Fibroblast of upper back skin (primary cell): ENCODE measurements at places on chromosomes 3 and 15.
A peak's percentile ranks its signal among the peaks of the same experiment; 100 is the strongest.

DNA sequence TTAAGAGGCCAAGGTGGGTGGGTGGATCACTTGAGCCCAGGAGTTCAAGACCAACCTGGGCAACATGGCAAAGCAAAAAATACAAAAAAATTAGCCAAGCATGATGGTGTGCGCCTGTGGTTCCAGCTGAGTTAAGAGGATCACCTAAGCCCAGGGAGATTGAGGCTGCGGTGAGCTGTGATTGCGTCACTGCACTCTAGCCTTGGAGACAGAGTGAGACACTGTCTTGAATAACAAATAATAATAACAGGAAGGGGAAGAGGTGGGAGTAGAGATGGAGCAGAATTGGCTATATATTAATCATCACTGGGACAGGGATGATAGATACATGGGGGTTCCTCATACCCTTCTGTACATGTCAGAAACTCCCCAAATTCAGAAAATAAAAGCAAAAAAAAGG is 23.8 kb upstream of the NMB start:
- DNase-seq, result no peak

GRCh38 chr3:189449084-189449483 is 182.1 kb upstream of the TP63 start:
- DNase-seq, result no peak

DNA sequence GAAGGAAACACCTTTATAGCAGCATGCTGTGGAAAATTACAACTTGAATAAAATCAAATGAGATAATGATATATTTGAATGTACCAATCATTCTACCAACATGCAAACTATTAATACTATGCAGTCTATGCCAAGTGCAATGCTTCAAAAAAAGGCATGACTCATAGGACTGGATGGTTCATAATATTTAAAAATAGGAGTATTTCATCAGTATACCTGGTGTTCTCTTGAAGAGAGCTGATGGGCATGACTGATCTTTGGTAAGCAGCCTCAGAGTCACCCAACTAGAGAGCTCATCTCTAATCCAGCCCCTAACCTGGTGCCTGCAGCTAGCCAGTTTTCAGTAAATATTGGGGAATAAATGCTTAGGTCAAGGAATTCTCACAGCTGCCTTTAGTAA is 434.7 kb upstream of the ARRDC4 start:
- no peak for DNase-seq

DNA sequence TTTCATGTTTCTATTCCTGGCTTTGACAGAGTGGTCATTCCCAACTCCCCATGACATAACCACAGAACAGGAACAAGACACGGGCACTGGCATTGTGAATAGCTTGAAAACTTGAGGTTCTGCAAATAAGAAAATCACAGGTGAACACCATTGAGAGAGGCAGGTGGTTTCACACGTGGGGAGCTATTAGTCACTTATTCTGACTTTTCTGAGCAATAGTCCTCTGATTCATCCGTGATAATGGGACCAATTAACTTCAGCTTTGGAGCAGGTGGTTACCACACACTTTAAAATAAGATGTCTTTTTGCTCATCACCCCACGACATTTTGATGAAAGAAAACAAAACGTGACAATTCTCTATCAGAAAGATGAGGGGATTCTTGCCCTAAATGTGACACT is 224.7 kb downstream of the KLF13 start:
- no peak for DNase-seq

GRCh38 chr3:53342353-53342752 is 5.0 kb downstream of the DCP1A start:
- DNase-seq, result no peak

DNA sequence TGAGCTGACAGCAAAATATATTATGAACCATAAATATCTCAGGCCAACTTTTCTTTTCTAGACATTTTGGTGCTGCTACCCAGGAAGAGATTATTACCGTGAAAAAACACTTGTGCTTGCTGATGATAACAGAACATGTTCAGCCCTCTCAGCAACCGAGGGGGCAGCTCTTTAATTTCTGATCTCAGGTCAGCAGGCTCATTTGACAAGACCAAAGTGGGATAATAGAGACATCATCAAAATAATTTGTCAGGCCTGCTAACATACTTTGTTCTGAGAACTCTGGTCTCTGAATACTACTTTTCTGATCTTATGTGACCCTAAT is 645.9 kb upstream of the KCNMB2 start:
- DNase-seq, result no peak

DNA sequence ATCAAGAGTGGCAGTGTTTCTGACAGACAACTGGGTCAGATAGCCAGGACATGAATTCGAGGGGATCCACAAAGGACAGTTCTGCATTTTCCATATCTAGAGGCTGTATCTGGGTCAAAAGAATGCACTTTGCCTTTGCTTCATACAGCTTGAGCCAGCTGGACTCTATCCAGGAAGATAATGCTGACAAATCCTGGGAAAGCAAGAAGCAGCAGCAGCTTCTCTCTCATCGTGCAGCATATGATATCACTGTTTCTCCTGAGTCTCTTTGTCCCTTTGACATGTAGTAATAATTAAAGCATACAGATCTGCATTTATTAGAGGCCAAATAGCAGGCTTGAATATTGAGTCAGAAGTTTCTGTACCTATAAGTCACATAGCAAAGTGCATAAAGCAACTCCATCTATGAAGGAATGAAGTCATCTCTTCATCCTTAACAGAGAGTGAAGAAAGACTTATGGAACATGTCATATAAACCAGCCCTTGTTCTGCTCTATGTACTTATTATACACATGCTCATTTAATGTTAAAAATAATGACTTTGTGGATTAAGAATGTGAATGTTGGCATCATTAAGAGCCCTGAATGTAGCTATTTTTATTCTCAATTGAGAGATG is 236.8 kb upstream of the GBE1 start:
- peak; percentile 62 for DNase-seq

- no peak for DNase-seq
These were observed 53.1 kb upstream of the PARL start for GRCh38 chr3:183937601-183938286.

DNA sequence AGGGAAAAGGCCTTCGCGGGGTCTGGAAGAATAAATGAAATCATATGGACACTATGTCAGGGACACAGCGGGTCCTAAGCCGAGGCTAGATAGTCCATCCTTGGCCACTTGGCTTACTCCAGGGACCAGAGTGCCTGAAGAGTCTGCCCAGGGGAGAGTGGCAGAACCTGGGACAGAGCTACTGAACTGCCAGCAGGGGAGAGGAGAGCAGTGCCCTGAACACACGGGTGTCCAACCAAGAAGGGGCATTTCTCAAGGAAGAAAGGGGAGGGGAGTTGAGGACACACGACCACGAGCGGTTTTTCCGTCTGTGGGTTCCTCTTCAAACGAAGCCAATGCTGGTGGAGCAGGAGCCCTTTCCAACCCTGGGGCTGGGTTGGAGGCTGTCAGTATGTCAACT is 1.0 kb downstream of the ACAN start:
- DNase-seq, result no peak

GRCh38 chr15:65189102-65189740 is 4.1 kb upstream of the CLPX start:
- peak; percentile 66 for DNase-seq

DNA sequence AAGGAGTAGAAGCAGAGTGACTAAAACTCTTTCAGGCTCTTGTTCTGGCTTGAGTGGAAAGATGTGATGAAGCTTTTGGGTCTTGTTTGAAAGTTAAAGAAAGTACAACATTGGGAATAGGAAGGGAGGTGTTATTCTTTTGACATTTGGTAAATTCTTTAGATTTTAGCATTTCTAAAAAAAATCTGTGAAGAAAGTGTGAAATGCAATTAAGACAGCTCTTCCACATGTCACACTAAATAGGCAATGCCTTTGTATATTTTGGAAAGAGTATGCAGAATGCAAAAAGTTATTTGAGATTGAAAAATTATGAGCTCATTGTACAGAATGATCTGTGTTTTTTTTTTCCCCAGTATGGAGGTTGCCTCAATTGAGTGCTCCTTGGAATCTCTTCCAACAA is 532.2 kb upstream of the DPPA4 start:
- DNase-seq, result no peak

DNA sequence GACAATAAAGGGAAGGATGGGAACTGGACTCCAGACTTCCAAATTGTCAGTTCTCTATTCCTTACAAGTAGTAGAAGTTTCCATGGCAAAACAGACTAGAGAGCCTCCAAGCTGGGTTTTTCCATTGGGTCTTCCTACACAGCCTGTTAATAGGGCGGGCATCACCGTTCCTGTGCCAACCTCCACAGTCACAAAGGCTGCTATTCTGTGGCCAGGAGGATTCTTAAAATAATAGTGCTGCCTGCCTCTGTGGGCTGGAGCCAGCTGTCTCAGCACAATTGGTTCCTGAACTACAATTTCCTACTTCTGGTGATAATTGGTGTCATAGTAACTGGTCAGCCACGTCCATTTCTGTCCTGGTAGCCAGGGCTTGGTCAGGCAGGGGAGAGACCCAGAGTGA is 38.6 kb downstream of the LYZL4 start:
- DNase-seq, result no peak

- peak; percentile 74 for DNase-seq
These were observed 136.8 kb upstream of the CCDC54 start for GRCh38 chr3:107240183-107241091.

- DNase-seq, result no peak
These were observed 79.5 kb downstream of the DPH6 start for GRCh38 chr15:35466476-35466875.

- no peak for DNase-seq
These were observed 465.3 kb upstream of the AGTR1 start for GRCh38 chr3:148232389-148232788.

DNA sequence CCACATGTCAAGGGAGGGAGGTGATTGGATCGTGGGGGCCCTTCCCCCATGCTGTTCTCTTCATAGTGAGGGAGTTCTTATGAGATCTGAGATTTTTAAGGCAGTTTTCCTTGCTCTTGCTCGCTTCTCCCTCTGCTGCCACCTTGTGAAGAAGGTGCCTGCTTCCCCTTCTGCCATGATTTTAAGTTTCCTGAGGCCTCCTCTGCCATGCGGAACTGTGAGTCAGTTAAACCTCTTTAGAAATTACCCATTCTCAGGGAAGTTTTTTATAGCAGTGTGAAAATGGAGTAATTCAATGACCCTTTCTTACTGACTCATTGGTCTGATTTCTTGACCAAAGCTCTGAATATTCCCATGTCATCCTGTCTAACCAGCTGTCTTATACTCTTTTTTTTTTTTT is 484.4 kb upstream of the TPRG1 start:
- peak; percentile 66 for DNase-seq
